Pancreas (tissue), 10 donors: ENCODE measurements at places on chromosomes 4 and X. TPM values are rescaled to one million over a fixed set of nuclear protein-coding genes. Genes with fewer than 3 reads are reported as not detected.

DNA sequence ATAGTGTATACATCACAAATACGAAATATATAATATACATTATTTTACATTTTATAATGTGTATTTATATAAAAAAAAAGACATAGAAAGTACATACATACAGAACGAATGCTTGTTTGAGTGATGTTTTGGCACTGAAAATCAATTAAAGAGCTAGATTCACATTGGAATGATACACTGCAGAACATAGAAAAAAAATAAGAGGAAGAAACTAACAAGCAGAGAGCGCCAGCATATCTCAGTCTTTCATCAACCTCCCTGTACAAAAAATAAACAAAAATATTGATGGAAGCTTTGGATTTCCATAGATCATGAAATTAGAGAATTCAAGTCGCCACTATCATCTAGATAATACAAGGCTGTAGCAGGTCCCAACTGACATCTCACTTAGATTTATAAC lies 420.6 kb downstream of the CENPC start:
- no peak for DNase-seq

GRCh38 chrX:48509619-48510018 lies 827 bp downstream of the PORCN start:
- DNase-seq = no peak

DNA sequence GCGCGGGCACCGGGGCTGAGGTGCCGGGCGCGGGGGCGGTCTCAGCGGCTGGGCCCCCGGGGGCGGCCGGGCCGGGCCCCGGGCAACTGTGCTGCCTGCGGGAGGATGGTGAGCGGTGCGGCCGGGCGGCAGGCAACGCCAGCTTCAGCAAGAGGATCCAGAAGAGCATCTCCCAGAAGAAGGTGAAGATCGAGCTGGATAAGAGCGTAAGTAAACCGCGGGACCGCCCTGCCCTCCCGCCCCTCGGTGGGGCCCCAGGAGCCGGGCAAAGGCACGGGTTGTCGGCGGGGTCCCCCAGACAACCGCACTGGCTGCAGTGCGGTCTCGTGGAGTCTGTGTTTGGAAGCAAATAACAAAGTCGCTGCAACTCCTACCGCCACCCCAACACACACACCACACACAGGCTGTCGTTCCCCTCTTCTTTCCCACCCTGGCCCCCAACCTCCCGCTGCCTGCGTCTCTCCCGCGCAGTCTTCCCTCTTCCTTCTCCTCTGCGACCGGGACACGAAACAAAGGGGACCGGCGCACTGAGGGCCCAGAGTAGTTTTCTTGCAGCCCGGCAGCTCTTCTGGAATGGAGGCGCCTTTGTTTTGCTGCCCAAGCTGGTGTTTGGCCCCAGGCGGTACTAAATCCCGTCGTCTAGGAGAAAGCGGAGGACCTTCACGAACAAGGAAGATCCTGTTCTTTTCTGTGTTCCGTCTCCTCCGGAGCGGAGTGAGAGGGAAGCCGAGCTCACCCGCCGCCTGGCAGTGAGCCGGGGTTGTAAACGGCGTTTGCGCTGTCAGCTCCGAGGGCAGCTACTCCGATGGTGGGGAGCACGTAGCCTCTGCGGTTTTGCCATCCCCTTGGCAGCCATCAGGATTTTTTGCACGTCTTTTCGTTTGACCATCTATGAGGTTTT lies 788 bp downstream of the SAP30 start:
- DNase-seq = peak; percentile 55

DNA sequence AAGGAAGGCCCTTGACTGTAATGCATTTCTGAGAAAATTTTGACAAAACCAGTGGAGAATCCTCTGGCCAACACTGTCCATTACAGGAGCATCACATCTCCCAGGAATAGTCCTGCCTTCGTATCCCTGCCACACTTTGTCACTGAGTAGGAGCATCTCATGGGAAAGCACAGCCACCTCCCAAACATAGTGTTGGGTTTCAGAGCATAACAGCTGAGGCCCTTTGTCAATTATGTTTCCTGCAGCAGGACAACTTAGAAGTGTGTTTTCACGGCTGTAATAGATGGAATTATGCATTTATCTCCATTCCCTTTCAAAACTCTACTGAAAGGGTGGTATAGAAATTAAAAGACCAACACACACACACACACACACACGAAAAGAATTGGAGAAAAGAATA lies 91.1 kb upstream of the SMAD1 start:
- no peak for DNase-seq

The ZNF41 gene
- 3.3 TPM for total RNA-seq

DNA sequence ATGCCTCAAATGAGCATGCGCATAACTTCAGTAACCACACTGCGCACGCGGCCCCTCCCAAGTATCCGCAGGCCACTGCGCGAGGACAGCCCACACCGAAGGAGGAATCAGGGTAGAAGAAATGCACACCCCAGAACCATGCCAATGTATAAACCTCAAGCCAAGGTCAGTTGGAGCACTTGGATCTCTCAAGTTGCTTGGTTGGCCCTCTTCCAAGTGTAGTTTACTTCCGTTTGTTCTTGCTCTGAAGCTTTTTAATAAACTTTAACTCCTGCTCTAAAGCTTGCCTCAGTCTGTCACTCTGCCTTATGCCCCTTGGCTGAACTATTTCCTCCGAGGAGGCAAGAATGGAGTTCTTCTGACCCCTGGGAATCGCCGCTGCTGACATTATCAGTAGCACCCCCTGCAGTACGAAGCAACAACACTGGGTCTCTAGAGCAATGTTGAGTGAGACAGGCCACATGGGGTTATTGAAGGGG lies 22.0 kb upstream of the SPINK2 start:
- peak; percentile 2 for DNase-seq

DNA sequence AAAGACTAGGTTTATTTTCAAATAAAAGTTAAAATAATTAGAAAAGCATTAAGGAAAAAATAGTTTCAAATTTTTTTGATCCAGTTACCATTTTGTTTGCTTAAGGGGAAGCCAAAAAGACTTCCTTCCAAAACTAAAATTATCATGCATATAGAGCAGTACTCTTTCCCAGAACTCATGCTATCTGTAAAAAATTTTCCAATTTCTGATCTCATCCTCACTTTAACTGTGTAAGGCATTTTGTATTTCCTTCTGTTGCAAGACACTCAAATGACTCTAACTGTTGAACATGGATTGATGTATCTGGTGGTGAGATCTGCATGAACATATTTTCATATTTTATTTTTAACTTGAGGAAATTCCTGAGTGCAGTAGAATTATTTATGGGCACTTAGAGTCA lies 150.1 kb downstream of the ADAM29 start:
- no peak for DNase-seq

GRCh38 chr4:76830964-76831703 lies 66.8 kb downstream of the SOWAHB start:
- DNase-seq = peak; percentile 59

DNA sequence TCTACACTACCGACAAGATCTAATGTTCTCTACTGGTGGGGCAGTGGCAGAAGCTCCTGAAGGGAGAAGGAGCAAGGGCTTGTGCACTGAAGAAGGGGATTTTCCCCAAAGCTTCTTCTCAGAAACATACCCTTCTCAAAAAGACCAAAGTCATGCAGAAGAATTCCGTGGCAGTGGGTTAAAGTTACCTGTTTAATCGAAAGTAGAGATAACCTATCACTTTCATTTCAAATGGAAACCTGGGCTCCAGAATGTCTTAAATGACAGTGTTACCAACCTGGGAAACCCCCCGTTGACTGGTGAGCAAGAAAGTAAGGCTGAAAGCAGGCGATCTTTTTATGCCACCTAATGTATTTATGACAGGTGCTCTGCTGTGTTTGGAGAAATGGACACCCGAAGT lies 92.5 kb upstream of the TEX13D start:
- no peak for DNase-seq

DNA sequence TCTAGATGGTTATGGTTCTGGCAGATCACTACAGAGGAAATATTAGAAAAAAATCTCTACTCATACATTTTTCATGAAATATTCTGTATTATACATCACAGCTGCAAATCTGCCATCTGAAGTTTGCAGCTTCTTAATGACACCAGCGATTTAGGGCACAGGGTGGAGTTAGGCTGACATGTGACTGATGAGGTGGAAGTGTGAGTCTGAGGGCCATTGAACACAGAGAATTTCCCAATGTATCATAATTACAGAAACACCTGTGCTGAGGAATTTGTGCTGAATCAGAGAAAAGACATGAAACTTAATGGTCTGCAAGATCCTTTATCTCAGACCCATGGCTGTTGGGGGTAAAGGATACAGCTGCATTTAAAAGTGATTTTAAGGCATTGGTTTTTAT lies 2025.6 kb upstream of the AGA start:
- no peak for DNase-seq

- DNase-seq = no peak
Measured at GRCh38 chr4:52028970-52029369, 8.8 kb upstream of the LRRC66 start.

GRCh38 chrX:78493180-78493579 lies 165.8 kb upstream of the CYSLTR1 start:
- no peak for DNase-seq

GRCh38 chr4:79381161-79381560 lies 26.9 kb downstream of the GK2 start:
- no peak for DNase-seq

GRCh38 chr4:181312066-181312465 lies 931.1 kb upstream of the TENM3 start:
- DNase-seq = no peak

The GSX2 gene
- total RNA-seq = not detected

DNA sequence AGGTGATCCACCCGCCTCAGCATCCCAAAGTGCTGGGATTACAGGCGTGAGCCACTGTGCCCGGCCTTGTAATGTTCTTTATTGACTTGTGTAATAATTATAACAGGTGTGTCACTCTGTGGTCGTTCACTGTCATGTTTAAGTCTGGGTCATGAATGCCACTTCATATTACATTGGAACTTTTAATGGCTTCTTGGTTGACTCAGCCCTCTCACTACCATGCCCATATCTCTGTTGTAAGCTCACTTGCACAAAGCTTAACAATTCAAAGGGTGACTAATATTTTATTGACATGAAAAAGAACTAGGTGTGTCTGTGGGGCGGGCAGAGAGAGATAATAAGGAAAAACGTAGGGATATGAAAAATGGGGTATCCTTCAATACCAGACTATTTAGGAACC lies 639.7 kb upstream of the ACTRT1 start:
- no peak for DNase-seq

DNA sequence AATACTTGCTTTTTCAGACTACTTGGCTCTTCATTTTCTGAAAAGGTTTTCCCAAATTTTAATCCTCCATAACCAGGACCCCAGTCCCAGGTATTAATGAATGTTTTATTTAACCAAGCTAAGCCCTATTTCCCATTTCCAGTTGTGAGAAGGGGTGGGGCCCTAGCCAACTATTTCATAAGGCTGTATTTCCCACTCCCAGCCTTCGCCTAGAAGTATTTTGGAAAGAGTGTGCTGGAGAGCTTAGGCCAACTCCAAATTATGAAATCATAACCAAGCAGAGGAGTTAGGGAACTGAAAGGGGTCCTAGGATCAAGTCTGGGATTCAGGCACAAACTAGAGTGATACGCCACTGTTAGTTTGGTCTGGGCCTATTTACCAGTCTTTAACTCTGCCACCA lies 148.4 kb upstream of the GPC4 start:
- DNase-seq = no peak

DNA sequence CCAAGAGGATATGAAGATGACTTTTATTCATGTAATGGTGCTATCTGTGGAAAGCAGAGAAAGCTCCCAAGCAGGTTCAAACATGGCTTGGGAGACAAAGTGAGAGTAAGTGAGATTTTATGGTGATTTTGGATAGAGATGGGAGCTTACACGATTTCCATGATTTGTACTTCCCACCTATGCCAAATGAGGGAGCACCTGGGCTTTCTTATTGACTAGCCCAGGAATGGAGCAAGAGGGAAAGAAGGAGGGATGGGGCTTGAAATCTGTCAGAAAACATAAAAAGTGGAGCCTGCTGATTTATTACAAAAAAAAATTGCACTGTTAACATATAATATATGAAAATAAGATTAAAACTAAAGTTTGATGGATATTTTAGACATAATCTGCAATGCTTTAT lies 703.5 kb upstream of the PABPC4L start:
- DNase-seq = no peak

DNA sequence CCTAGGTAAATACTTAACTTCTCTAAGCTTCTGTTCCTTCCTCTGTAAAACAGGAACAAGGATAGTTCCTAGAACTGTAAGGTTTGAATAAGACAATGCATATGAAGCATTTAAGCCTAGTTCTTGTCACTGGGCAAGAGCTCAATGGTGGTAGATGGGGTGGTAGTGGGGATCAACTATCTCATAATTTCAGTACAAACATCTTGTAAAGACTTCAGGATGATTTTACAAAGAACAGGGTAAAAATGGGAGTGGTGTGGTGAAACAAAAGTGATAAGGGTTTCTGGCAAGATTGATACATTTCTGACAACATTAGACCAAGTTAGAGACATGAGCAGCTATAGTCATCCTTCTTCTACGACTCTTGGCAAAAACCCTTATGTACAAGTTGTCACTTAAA lies 137.8 kb downstream of the SCFD2 start:
- no peak for DNase-seq

The DCTD gene
- total RNA-seq = 43.8 TPM

DNA sequence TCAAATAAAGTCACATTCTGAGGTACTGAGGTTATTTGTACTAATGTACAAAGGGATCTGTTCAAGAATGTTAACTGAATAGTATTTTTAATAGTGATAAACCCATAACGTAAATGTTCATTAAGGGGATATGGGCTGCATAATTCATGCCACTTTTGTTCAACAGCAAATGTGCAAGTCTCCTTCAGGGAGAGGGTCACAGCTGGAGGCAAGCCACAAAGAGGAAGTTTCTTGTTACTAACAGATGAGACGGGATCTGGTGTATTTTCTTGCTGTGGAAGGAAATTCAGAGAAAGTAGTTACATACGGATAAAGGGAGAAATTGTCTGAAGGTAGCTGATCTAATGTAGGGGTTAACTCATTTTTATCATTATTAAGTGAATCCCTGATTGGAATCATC lies 10.0 kb downstream of the ZFP42 start:
- DNase-seq = no peak

DNA sequence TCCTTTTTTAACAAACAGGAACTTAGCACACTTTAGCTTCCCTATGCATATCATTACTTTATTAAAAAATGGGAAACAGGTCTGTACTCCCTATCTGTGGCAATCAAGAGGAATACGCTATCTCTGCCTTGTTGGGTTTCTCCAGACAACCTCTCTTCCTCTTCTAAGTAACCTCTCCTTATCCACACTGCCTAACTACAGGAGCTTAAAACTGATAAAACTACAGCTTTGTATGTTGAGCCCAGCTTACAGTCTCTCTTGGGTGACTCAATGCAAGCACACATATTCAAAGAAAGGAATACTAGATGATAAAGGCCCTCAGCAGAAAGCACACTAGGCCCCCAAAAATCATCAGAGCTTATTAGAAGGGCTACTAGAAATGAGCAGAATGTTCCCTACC lies 8.9 kb downstream of the NUP62CL start:
- no peak for DNase-seq

The MORC4 gene
- 10.4 TPM for total RNA-seq

The PRICKLE3 gene
- total RNA-seq = 4.8 TPM

GRCh38 chrX:95290455-95290854 lies 1394.2 kb upstream of the DIAPH2 start:
- DNase-seq = no peak
